ENCODE measurements at places on chromosomes 2 and 18.

GRCh38 chr2:46462936-46463335, 16.4 kb upstream of the TMEM247 start:
- no peak for DNase-seq

DNA sequence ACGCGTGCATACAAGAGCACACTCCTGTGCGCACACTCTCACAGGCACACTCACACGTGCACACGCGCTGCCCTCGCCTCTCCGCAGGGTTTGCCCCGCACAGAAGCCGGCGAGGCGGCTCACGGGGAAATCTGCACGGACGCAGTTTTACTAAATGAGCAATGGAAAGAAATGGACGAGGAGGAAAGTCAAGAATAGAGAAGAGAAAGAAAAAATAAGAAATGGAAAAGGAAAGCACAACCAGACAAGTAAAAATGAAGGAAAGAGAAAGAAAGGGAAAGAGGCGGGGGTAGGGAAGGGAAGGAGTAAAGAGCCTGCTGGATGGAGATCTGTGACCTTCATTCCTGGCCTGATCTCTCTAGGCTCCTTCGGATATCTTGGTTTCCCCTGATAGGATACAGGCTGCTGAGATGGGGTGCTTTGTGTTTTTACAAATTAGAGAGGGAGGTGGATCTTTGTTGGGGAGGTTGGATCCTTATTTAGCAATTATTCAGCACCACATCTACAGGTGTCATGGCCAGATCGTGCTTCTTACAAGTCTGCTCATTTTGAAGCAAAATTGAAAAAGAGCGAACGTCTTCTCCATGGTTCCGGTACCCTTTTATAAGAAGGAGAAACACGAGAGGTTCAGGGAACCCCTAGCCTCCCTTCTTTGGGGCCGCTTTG, 693 bp upstream of the LRP2 start:
- no peak for DNase-seq

GRCh38 chr2:71583876-71584275, 130.5 kb downstream of the DYSF start:
- no peak for DNase-seq

GRCh38 chr18:79778291-79778791, 19.4 kb upstream of the KCNG2 start:
- DNase-seq, result no peak

DNA sequence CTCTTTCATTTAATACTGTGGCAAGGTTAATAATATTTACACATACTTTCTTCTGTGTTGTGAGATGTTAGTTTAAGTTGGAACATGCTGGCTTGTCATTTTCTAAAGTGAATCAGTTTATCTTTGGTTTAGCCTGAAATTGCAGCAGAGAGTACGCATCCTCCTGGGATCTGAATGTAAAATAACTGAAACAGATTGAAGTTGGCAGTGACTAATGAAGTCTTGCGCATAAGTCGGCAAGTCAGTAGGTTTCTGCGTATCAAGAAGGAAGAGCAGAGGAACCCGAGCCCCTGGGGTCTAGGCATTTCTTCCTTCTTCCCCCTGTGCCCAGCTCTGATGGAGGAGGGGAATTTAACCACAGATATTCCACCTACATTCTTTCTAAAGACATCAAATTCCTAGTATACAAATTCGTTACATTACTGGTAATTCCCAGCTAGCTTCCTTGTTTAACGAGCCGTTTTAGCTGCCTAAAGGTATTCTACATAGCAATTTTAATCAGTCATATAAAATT, 392.1 kb upstream of the RAB12 start:
- no peak for DNase-seq

- no peak for DNase-seq
These were observed 161.0 kb upstream of the ID2 start for GRCh38 chr2:8520791-8521344.

DNA sequence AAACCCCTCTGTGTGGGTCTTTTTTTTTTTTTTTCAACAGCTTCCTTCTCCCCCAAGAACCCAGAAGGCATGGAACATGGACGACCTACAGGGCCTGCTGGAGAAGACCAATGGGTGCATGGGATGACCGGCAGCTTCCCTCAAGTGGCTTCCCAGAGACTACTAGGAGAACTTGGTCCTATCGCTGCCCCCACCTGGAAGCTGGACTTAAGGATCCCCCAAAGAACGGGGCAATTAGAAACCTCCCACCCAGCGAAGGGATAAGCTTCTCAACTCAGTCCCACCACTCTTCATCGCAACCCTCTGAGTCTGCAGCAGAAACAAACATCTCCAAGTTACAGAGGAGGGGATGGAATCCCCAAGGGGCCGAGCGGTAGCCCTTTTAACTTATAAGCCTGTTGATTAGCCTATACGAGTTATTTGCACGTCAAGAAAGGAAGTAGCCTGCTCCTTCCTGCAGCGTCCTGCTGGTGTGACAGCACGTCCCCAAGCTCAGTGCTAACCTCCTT, 1.4 kb downstream of the ACTR1B start:
- no peak for DNase-seq

DNA sequence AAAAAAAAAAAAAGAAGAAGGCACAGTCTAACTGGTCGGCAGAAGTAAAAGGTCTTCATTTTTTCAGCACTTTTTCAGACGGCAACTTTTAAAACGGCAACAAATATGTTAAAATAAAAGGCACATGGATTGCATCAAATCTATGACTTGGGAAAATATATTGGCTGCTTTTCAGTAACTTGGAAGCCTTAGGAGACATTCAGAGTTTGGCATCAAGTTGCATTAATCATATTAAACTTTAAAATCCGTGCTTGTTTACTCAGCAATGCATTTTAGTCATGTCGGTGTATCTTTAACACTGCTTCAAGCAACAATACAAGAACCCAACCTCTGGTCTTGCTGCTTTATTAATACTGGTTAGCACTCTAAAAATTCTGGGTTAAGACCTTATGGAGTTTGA, 111.1 kb downstream of the MEP1B start:
- DNase-seq, result no peak

GRCh38 chr2:16149349-16150243, 209.2 kb downstream of the MYCN start:
- no peak for DNase-seq

DNA sequence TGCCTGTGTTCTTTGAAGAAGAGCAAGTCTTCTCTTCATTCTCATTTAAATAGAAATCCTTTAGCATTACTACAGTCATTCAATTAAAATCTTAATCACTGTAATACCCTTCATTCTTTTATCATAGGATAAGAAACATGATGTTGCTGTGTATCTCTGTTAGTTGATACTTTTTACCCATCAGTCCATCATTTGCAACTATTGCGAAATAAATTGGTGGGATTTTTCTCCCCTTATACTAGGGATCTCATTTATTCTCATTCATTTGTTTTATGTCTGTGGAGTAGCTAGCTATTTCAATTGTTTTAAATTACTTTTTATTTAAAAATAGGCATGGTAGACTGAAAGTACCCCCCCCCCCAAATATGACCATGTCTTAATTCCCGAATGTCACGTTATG, 235.3 kb downstream of the KIAA1328 start:
- no peak for DNase-seq

- DNase-seq, result no peak
These were observed 187.6 kb downstream of the PTPRM start for GRCh38 chr18:7754725-7755181.

DNA sequence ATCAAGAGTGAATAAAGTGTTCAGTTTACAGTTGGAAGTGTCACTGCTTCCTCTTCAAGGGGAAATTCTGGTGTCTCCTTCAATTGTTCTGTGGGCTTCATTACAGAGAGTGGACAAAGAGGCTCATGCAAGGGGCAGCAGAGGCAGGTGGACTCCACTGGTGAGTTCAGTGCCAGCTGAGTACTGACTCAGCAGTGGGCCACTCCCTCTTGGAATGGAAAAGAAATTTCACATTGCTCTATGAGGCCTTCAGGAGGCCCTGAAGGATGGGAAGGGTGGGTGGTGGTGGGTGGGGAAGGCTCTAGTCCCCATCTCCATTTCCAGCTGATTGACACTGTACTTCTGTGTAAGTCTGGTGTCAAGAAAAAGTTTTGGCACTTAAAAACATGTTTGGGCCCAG, 66.4 kb downstream of the PRELID3A start:
- DNase-seq, result no peak

DNA sequence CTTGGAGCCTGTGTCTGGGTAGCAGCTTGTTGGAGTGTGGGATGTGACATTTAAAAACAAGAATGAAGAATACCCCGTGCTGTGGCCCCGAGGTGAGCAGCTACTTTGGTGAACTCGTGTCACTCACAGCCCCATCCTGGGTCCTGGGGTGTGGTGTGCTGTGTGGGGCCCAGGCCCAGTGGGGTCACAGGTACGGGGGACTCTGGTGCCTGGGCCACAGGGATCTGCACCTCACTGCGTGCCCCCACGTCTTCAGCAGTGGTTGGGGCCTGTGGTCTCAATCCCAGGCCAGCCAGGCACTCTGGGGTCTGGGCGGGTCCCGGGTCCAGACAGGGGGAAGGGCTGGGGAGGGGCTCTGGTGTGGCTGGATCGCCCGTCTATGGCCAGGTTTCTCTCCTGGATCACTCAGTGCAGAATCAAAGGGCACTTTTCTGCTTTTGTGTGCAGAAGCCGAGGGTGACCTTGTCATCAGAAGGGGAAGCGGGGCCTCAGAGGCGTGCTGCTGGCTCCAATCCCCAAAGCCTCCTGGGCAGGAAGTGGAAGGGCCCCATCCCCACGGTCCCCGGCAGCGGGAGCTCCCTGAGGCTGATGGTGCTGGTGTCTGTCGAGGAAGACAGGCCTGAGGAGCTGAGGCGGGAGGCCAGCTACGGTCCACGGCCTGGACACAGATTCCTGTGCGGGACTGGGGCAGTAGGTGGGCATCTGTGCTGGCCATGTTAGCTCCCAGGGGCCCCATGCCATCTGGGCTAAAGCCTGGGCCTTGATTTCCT, 1.4 kb downstream of the GPR35 start:
- no peak for DNase-seq

GRCh38 chr2:42558827-42559226, 9.6 kb upstream of the MTA3 start:
- DNase-seq, result no peak

GRCh38 chr2:43292851-43293743, 66.7 kb upstream of the ZFP36L2 start:
- no peak for DNase-seq

DNA sequence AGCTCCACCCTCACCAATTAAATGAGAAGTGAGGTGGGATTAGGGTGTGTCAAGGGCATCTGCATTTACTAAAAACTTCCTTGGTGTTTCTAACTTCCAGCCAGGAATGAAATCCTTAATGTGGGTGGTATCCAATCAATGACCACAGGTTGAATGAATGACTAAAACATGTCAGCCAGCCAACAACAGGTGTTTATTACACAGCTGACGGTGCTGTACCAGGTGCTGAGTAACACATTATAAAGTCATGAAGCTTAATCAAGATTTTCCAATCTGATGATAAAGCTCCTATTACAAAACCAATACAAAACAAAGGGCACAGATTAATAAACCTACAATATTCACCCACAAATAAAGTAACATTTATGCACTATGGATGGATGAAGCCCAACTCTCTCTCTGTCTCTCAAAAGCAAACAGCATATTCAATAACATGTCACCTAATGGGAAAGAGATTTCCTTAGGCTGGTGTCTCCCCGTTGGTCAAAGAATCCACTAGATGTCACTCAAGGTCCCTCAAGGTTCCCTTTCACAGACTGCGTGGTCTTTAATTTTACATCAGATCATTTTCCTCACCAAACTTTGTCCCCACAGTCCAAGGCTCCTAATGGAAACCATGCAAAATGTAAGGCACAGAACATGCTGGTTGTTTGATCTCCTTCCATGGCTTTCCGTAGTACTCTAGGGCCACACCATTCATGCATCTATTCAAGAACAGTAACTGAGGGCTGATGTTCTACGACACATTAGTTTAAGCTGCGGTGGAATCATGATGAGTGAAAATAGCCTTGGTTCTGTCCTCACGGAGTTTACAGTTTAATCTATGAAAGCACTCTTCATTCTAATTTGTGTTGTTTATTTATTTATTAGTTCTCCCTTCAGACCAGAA, 6.4 kb upstream of the PTPN4 start:
- peak; percentile 34 for DNase-seq

GRCh38 chr2:191217580-191217979, 27.6 kb upstream of the MYO1B start:
- no peak for DNase-seq

DNA sequence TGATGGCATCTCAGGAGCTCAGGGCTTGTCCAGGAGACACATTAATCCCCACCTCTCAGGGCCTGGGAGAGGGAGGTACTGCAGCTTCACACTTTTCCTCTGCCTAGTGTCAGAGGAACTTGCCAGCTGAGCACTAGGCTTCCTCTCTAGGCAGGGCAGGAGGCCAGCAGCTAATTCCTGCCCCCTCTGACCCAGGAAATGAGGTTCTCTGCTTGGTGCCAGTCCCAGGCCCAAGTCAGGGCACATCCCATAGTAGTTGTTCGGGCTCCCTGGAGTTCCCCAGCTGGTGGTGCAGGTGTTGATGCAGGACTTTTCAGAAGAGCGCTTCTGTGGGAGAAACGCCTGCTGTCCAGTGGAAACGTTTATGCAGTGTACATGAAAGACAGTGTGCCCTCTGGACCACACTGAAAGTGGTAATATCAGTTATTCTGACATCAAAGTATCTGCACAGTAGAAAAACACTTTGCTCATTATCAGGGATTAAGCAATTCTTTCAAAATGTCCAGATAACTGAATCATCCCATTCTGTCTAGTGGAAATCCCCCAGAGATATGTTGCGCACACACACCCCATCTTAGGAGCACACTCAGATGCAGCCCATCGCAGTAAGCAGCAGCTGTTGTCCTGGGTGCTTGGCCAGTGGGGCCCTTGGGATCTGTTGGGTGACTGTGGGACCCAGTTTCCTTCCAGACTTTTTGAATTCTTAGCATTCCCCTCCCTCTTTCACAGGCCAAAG, 17.8 kb upstream of the SCLY start:
- DNase-seq, result no peak

DNA sequence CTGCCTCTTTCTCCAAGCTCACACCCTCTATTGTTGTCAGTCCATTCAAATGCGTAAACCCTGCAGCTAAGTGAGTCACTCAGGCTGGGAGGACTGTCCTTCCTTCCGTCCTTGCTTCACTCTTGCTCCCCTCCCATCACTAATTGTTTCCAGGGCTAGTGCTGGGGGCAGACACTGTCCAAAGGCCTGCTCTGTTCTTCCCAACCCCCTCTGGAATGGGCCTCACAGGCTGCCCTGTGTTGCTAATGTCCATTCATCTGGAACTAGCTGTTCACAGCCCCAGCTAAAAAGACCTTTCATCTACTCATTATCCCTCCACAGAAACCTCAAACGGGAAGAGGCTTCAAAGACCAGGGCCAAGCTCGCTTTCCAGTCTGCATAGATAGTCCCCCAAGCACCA, 31.9 kb upstream of the NRP2 start:
- DNase-seq, result no peak

All from COR-L47 (cell line).